ENCODE measurements at places on chromosomes 2 and 18.

DNA sequence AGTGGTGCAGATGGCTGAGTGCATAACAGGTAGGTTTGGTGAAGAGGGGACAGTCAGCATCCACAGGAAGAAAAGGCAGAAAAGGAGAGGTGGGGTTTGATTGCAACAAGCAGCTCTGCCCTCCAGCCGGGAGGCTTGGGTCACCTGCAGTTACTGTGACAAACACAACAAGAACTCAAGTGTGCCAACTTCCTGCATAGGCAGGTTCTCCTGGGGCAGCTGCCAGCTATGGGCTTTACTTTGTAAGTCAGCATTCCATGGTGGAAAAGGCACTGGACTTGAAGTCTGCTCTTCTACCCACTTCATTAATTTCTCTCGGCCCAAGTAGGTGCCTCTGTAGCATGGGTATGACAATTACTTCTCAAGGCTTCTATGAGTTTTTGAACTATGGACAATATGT is 98.9 kb downstream of the MYT1L start:
- no peak for DNase-seq

DNA sequence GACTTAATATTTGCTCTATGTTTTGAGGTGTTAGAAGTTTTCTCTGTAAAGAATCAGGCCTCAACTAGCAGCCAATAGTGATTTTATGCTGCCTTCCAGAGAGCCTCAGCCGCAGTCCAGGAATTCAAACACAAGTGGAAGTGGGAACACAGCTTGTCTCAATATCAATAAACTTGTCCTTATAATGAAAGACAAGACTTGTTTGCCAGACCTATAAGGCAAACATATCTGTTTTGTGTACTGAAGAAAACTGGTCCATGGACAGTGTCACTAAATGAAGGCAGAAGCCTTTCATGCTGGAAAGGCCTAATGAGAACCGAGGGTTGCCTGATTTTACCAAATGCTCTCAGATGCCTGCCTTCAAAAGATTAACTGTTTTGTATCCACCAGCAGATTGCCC is 182.2 kb downstream of the EPHA4 start:
- DNase-seq: no peak

DNA sequence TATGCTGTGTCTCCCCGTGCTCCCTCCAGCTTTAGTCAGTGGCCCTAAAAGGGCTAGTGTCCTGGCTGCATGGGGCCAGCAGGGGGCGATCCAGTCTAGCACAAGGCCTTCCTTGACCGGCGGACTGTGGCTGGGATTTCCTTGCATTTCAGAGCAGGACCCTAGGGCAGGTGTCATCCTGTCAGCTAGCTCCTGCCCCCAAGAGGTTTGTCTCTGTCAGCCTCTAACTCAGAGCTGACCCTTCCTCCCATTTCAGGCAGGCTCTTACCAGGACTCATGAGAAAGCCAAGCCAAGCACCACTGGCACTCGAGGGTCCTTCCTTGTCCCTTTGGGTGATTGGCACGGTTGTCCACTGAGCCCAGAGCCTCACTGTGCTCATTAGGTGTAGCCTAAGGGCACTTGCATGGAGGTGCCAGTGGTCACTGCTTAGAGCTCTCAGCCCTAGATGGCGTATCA is 140.3 kb downstream of the RPIA start:
- peak; percentile 71 for DNase-seq

- DNase-seq: no peak
These were observed 10.2 kb downstream of the TNFAIP6 start for GRCh38 chr2:151367571-151367970.

DNA sequence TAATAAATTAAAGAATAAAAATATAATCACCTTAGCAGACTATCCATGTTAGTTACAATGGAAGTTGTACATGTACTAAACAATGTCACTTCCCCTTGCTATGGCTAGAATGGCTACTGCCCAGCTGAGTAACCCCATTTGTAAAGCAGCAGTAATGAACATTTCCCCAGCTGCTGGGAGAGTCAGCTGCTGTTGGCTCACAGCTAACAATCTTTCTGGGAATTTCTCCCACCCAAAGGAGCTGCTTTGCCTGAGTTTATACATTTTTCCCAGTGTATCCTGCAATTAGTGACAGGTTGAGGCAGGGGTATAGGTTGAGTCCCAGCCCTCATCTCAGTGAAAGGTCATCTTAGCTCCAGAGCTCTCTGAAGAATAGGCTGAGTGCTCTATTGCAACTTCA is 665.6 kb upstream of the KLHL29 start:
- DNase-seq: no peak

- no peak for DNase-seq
These were observed 177.4 kb downstream of the TWIST2 start for GRCh38 chr2:239025096-239025801.

GRCh38 chr2:119489232-119489952 is 34.9 kb downstream of the SCTR start:
- no peak for DNase-seq

- no peak for DNase-seq
These were observed 187.1 kb downstream of the SH3RF3 start for GRCh38 chr2:109316091-109316490.

GRCh38 chr18:45935591-45936335 is 31.4 kb downstream of the EPG5 start:
- no peak for DNase-seq

DNA sequence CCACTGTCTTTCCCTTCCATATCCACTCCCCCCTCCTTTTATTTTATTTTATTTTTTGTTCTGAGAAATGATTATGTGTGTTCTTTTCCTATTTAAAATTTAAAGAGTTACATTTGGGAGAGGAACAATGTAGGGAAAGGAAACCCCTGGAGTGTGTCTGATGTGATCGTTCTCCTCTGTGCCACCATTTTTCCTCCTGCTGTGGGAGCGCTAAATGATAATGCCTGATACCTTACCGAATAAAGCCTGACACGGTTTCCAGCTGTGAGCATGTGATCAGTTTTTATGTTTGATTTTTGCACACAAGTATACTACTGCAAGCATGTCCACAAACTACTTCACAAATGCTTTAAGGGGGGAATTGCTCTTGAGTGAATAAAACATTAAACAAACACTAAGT is 317.8 kb upstream of the FANCL start:
- DNase-seq: no peak
